ENCODE measurements at places on chromosomes 7 and 10.

- H3K4me3 ChIP-seq, result no peak overlapping the region
- H3K36me3 ChIP-seq, result peaks cover 26% of the 10 kb centered on the region
- H3K27ac ChIP-seq, result no peak overlapping the region
These were observed 96.1 kb downstream of the NKX6-2 start for GRCh38 chr10:132689721-132690360.

DNA sequence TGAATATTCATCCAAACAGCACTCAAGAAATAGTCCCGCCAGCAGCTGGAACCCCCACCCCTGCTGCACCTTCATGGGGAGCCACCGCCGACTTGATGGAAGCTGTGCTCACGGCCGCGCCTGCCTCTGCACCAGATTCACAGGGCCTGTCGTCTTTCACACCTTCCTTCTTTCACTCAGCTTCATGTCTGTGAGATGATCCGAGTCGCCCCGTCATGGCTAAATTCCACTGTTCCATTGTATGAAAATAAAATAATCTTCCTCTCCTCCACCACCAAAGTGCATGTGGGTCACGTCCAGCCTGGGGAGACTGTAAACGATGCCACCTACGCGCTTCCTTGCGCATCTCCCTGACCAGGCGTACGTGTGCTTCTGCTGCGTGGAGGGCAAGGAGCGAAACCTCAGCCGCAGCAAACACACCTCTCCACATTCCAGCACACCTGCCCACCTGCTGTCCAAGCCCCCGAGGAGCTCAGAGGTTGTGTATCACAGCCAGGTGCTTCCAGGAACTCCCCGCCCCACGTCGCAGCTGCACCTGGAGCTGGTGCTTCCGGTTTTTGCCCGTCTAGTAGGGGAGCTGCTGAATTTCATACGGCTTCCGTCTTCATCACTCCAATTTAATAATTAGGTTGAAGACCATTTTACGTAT is 137.0 kb downstream of the PTPRN2 start:
- H3K27ac ChIP-seq, result no peak overlapping the region
- no peak for DNase-seq
- no peaks in the 10 kb centered on the region for H3K4me1 ChIP-seq
- H3K27me3 ChIP-seq, result no peaks in the 10 kb centered on the region
- no peak overlapping the region for H3K4me3 ChIP-seq
- no peaks in the 10 kb centered on the region for H3K36me3 ChIP-seq

DNA sequence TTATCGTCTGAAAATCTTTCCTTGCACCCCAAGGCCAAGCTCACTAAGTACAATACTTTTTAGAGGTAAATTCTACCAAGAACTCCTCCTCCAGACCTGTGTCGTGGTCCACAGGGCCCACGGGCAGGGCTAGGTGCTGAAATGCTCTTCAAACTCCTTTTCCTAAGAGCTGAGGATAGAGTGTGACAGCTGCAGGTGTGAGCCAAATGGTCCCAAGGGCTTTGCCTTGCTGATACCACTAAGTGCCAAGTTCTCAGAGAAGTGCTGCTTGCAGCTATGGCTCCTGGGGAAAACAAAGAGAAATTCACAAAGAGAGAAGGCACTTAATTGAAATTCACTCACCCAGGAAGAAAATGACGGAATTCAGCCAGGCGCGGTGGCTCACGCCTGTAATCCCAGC is 868.9 kb upstream of the AUTS2 start:
- no peak overlapping the region for H3K4me3 ChIP-seq
- H3K4me1 ChIP-seq, result no peaks in the 10 kb centered on the region
- H3K27me3 ChIP-seq, result no peaks in the 10 kb centered on the region

GRCh38 chr7:108805808-108806397 is 236.2 kb downstream of the DNAJB9 start:
- no peak overlapping the region for H3K27ac ChIP-seq
- no peak overlapping the region for H3K4me3 ChIP-seq
- peak; percentile 5 for DNase-seq

- no peaks in the 10 kb centered on the region for H3K27me3 ChIP-seq
- H3K4me1 ChIP-seq, result no peaks in the 10 kb centered on the region
- no peak for DNase-seq
These were observed 19.2 kb downstream of the PDK4 start for GRCh38 chr7:95577137-95577536.

GRCh38 chr7:6730343-6730633 is 23.5 kb upstream of the ZNF12 start:
- H3K27ac ChIP-seq, result peak overlapping the region; percentile 91
- peak overlapping the region; percentile 91 for H3K4me3 ChIP-seq
- peaks cover 22% of the 10 kb centered on the region for H3K36me3 ChIP-seq
- H3K27me3 ChIP-seq, result no peaks in the 10 kb centered on the region
- DNase-seq, result no peak
- peaks cover 12% of the 10 kb centered on the region for H3K4me1 ChIP-seq

Measured in common myeloid progenitor, CD34-positive (primary cell).